GM12891 (cell line): ENCODE measurements at places on chromosomes 12 and 14.

- DNase-seq, result no peak
Measured at GRCh38 chr12:102120886-102121285, 903 bp downstream of the PARPBP start.

GRCh38 chr14:103710771-103711377 lies 4.4 kb downstream of the XRCC3 start:
- DNase-seq, result no peak

DNA sequence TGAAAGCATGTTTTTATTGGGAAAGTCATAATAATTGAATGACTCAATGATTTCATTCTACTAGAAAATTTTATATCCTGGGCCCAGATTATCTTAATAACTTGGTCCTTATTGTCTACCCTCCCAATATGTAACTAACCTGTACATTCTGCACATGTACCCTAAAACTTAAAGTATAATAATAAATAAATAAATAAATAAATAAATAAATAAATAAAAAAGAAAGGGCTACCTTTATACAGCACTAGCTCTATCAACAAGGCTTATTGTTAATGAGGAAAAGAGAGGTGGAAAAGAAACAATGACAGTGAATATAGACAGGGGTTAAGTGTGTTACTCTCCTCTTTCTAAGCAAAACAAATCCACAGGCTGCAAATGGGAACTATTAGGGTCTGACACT lies 83.6 kb downstream of the GRIN2B start:
- DNase-seq, result no peak

GRCh38 chr12:96106137-96106536 lies 70.8 kb upstream of the LTA4H start:
- DNase-seq, result no peak

- no peak for DNase-seq
Measured at GRCh38 chr14:71725922-71726579, 206.2 kb upstream of the RGS6 start.

GRCh38 chr14:59020382-59020781 lies 168.1 kb upstream of the DAAM1 start:
- no peak for DNase-seq

DNA sequence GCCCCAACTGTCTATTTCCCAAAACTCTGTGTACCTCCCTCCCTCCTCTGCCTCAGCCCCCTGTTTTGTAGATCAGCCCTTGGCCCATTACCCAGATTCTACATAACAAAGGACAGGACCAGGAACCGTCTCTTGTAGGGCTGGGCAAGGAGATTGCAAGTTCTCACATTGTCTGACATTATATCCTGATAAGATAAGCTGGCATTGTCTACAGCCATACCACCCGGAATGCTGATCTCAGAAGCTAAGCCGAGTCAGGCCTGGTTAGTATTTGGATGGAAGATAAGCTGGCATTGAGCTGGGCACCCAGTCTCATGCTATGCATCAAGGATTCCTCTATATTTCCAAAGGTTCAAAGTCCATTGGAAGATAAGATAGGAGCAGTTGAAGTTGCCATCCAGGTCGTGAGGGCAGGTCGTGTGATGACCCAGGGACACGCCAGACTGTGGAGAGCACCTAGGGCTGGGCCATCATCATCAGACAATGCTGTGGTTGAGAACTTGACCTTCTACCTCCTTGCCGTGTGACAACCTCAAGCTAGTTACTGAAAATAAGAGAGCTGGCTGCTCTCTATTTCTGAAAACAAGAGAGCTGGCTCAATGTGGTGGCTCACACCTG lies 29.5 kb downstream of the PHETA1 start:
- no peak for DNase-seq

- DNase-seq, result no peak
Measured at GRCh38 chr14:89420502-89420901, 3.5 kb upstream of the FOXN3 start.

DNA sequence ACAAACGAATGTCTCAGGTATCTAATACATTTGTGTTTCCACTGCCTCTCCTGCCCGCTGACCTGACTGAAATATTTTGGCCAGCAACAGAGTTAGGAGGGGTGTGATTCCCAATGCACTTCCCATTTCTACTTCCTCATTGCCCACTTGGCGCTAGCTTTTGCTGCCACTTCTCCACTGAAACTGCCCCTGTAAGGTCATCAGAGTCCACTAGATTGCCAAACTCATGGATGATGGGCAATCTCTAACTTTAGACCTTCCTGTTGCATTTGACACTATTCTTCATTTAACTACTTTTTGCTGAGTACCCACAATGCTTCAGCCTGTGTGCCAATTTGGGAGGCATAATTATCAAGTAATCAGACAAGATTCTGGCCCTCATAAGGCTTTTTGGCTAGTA lies 40.8 kb downstream of the GPR65 start:
- no peak for DNase-seq

- no peak for DNase-seq
Measured at GRCh38 chr14:33210311-33210710, 271.6 kb downstream of the NPAS3 start.

GRCh38 chr12:81811061-81811777 lies 52.1 kb upstream of the PPFIA2 start:
- no peak for DNase-seq

DNA sequence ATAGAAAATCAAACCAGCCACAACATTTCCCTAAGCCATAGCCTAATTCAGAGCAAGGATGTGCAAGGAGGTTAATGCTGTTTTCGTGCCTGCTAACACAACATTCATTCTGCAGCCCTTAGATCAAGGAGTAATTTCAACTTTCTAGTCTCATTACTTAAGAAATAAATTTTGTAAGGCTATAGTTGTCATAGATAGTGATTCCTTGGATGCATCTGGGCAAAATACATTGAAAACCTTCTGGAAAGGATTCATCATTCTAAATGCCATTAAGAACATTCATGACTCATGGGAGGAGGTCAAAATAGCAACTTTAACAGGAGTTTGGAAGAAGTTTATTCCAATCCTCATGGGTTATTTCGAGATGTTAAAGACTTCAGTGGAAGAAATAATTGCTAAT lies 283.2 kb downstream of the RPAP3 start:
- DNase-seq, result no peak

DNA sequence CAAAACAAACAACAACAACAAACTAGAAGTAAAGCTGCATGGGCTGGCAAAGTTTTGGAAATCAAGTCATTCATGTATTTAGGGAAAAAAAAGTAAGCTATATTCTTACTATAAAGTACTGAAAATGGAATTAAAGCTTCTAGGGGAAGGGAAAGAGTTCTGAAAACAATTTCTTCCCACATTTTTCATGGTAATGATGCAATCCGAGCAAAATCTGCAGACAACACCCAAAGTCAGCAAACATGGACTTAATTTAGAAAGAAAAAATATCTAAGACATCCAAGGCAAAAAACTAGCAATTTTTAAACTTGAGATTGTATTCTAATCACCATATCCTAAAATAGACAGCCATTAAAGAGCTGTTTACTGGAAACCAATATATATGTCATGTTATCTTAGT lies 86.3 kb downstream of the LRP6 start:
- no peak for DNase-seq

GRCh38 chr12:128856035-128856790 lies 2.9 kb downstream of the GLT1D1 start:
- DNase-seq, result no peak

DNA sequence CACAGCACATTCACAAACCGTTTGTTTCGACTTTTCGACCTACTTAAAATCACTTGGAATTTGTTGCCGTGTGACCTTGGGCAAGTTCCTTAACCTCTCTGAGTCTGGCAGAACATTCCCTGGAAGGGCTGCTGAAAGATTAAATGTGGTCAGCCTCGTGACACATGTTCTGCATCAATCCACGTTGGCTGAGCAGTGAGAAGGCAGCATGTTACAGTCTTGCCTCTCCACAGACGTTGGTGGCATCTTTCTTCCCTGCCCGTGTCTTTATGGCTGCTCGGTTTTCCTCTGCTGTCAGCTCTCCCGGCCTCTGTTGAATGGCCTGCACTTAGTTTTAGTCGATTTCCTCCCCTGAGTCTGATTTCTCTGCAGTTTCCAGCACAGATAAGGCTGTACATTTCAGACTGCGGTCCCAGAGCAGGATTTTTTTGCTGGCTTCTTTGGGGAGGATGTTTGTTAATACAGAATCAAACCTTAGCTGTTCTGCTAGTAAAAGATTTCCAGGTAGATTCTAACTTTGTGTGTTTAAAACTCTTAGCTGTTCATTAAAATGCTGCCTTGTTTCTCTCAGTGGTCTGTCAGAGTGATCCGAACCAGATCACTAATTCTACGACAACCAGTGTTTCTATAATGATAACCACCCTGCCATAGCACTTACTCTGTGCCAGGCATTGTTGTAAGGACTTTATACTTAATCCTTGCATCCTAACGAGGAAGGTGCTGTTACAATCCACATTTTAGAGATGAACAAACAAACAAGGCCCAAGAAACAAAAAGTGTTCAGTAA lies 217.1 kb downstream of the CHST11 start:
- DNase-seq, result no peak

DNA sequence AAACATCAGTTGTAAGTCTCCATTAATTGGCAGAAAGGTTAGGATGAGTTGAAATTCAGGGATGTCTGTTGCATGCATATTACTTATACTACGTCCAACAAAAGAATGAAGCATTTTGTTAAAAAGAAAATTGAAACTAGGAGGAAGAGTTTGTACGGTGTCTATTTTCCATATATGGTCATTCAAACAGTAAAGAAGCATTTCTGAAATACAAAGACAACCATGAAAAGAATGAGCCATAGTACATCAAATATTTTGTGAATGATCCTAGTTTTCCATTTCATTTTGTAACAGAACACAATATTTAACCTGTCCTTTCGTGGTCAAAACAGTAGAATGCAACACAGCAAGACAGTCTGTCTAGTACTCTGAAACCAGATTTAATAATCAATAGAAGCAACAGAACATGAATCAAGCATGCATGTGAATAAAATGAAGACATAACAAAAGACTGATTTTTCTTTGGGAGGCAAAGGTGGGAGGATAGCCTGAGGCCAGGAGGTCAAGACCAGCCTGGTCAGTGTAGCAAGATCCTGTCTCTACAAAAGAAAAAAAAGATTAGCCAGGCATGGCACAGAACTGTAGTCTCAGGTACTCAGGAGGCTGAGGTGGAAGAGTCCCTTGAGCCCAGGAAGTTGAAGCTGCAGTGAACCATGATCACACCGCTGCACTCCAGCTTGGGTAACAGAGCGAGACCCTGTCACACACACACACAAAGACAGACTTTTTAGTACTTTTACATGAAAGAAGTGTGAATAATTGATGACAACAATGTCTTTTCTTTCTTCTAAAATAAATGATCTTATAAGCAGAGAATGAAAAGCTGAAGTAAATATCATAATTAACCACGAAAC lies 156.0 kb downstream of the LRIG3 start:
- DNase-seq, result no peak

GRCh38 chr12:8970432-8970831 lies 18.9 kb upstream of the KLRG1 start:
- no peak for DNase-seq

GRCh38 chr14:77372304-77372841 lies 4.5 kb downstream of the TMED8 start:
- DNase-seq, result no peak

DNA sequence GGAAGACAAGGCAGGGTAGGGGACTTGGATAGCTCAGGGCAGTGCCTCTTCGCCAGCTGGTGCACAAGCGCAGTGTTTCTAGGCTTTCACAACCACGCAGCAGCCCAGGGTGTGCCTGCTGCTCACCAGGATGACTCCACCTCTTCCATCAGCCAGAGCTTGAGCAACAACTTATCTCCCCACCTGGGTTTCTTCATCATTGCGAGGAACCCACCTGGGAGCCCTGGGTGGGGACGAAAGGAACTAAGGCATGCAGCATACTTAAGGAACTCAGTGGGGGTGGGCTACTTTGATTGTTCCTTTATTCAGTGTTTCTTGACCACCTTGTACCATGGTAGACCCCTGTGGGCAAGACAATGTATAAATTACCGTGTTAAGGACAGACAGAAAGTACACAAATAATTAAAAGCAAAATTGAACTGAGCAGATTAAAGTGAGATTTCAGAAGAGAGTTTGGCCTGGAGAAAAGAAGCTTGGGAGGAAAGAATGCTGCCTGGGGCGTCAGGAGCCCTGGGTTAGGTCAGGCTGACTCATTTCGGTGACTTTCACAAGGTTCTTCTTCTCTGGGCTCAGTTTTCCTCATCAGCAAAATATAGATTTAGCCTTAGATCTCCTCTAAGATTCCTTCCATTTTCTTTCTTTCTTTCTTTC lies 22.9 kb downstream of the KRT18 start:
- no peak for DNase-seq

GRCh38 chr12:46790066-46790465 lies 35.7 kb downstream of the SLC38A4 start:
- no peak for DNase-seq

- no peak for DNase-seq
Measured at GRCh38 chr14:102187568-102188001, 47.9 kb downstream of the WDR20 start.

DNA sequence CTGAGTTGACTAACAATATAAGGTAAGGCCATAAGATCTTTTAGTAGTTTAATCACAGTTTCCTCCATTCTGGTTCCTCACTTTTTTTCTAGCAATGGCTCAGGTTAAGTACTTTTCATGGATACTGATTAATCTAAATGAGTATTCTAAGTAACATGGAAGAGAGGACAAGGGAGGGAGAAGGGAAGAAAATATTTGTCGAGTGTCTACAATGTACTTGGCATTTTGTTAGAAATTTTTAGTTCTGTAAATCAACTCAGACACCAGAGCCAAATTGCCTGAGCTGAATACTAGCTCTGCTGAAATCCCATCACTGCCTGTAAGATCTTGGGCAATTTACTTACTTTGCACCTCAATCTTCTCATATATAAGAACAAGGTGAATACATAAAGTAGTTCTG lies 20.2 kb downstream of the RERG start:
- no peak for DNase-seq

DNA sequence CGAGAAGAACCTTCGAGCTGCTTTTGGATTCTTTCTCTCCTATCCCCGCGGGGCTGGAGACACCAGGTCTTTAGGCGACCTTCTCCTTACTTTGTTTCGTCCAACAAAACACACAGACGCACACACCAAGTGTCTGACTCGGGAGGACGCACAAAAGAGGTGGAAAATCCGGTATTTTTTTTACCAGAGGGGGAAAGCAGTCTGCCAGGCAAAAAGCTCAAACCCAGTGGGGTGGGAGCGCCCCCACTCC lies 2.1 kb downstream of the SIX4 start:
- DNase-seq, result no peak

GRCh38 chr14:81120501-81120900 lies 100.3 kb downstream of the GTF2A1 start:
- no peak for DNase-seq
